Left cardiac atrium (tissue), 4 donors: ENCODE measurements at places on chromosomes 1 and 21.

GRCh38 chr1:112033439-112034120, 44.1 kb upstream of the KCND3 start:
- no peak for DNase-seq

- no peak for DNase-seq
Measured at GRCh38 chr1:202942426-202942825, 15.4 kb upstream of the KLHL12 start.

- DNase-seq, result no peak
Measured at GRCh38 chr1:235266325-235266724, 61.7 kb downstream of the ARID4B start.

- DNase-seq, result no peak
Measured at GRCh38 chr21:38083535-38083934, 167.3 kb upstream of the KCNJ6 start.

DNA sequence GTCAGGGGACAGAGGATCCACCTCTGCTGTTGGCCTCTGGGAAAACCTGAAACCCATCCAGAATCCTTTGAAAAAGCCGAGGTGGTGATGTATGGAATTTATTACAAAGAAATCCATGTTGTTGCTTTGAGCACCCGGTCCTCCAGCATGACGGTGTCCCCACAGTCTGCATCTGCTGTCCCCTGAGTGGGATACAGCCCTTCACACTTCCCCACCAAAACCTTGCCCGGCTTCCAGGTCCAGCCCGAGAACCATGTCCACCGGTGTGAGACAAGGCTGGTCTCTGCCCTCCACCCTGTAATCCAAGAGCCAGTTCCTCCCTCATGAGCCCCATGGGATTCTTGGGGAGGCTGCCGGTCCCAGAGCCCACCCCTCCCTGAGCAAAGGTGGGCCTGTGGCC, 70.5 kb downstream of the STUM start:
- DNase-seq, result no peak

- no peak for DNase-seq
Measured at GRCh38 chr1:9435153-9435636, 104.1 kb upstream of the SLC25A33 start.

DNA sequence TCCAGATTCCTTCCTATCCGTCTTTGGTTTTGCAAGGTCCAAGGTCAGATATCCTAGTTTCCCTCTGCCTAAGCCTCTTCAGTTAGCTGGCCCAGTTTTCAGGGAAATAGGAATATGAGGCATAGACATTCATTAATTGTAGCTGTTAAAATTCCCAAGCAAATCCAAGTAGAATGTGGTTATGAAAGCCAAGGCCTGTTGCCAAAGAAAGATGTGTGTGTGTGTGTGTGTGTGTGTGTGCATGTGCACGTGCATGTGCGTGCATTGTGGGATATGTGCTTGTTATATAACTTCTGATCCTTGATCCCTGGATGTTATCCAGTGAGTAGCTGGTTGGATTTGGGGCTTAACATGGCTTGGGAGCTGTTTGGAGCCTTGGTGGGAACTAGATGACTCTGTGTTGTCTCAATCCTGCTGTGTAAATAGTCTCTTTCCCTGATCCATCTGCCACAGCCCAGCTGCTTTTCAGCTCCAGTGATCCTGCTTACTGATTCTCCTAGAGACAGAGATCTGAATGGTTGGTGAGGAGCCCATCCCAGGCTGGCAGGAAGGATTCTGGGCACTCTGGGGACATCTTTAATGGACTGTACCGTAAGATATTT, 70.6 kb upstream of the GCLM start:
- DNase-seq, result no peak

DNA sequence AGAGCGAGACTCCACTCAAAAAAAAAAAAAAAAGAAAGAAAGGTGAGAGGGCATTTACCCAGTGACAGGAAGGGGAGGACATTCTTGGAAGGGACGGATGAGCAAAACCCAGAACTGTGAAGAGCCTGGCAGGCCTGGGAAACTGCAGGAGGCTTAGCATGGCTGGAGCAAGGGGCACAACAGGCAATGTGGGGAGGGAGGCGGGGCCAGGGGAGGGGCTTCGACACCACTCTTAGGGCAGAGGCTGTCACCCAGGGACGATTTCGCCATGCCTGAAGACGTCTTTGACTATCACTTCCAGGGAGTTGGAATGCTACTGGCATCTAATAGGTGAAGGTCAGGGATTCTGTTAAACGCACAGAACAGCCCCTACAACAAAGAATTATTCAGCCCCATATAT, 184.0 kb downstream of the HUNK start:
- DNase-seq, result no peak

- DNase-seq, result no peak
Measured at GRCh38 chr1:163048869-163049268, 20.3 kb upstream of the RGS4 start.

DNA sequence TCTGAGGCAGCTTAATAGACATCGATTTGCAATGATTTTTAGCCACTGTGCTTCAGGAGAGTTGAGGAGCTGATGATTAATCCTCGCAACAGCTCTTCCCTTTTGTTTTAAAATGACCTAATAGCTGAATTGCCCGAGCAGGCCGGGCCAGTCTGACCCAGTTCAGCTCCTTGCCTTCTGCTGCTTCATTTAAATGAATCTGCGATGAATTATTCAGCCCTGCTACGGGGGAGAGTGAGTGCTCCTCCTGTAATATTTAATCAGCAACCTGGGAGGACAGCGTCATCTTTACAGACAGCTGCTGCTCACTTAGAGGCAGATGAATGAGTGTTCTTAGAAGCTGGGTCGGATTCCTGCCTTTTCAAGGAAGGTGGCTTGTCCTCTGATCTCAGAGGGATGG, 325.1 kb downstream of the CAMTA1 start:
- no peak for DNase-seq

- no peak for DNase-seq
Measured at GRCh38 chr1:187275985-187276575, 447.3 kb downstream of the PLA2G4A start.

GRCh38 chr1:52651904-52652303, 18.9 kb downstream of the SHISAL2A start:
- DNase-seq, result no peak
